HCT116 (cell line): ENCODE measurements at places on chromosomes 1 and 21.

GRCh38 chr1:230112131-230112701 lies 45.2 kb downstream of the GALNT2 start:
- no peak for DNase-seq

DNA sequence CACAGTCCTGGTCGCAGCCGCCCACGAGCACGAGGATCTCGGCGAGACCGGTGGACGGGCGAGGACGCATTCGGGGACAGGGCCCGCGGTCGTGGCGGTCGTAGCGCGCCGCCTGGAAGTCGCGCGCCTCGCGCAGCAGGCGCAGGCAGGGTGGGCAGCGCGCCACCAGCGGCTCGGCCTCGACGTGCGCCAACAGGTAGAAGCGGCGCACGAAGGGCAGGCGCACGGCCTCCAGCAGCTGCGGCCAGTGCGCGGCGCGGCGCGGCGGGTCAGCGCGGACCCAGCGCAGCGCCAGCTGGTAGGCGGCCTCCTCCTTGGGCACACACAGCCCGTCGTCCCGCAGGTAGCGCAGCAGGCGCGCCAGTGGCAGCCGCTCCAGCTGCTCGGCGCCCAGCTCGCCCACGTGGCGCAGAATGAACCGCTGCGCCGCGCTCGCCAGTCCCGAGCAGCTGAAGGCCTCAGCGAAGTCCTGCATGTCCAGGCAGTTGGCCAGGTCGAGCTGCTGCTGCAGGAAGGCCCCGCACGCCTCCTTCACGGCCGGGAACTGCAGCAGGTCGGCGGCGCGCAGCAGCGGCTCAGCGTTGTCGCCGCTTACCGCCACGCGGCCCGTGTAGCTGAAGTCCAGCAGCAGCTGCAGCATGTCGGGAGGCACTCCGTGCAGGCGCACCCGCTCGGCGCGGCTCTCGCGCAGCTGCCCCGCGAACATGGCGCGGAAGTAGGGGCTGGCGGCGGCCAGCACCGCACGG lies 573 bp downstream of the KLHL21 start:
- DNase-seq: no peak

- DNase-seq: peak; percentile 68
Observed at GRCh38 chr1:43549921-43550597, 19.4 kb downstream of the PTPRF start.

DNA sequence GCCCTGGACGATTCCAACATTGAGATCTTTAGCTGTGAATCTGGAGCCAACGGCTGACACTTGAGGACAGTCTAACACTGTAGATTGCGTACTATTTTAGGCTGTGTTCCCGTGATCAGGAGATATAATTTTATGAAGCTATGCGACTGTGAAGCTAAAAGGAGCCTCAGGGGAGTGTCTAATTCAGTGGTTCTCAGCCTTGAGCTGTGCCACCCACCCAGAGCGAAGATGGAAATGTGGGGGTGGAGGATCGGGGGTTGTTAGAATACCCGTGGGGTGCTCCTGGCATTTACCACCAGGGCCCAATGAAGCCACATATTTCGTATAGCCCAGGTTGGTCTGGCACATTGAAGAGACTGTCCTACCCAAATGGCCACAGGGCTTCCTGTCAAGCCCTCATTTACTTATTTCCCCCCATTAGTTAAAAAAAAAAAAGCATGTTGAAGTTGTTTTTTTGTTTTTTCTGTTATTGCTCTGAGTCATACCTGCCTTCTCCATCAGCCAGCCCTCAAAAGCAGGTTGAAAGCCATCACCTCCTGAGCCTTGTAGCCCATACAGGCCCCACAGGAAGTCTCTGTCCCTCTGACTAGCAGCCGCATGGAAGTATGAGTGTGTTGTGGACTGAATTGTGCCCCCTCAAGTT lies 141.7 kb downstream of the GALNT2 start:
- no peak for DNase-seq

GRCh38 chr1:57741521-57741920 lies 317.7 kb upstream of the DAB1 start:
- no peak for DNase-seq

DNA sequence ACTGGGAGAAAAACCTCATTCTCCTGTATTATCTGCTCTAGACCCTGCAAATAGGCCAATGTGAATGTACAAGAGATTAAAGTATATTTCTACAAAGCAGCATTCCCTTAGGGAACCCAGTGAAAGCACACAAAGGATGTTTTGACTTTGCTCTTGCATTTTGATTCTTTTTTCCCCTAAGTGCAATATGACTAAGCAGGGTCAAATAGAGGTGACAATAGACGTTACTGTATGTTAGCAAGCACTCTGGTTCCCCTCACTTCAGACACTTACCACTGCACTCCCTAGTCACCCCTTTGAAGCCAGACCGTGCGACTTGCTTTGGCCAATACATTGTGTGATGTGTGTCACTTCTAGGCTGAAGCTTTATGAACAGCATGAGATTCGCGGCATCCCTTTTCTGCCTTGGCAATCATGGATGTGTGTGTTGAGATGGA lies 209.7 kb downstream of the RHOU start:
- no peak for DNase-seq

DNA sequence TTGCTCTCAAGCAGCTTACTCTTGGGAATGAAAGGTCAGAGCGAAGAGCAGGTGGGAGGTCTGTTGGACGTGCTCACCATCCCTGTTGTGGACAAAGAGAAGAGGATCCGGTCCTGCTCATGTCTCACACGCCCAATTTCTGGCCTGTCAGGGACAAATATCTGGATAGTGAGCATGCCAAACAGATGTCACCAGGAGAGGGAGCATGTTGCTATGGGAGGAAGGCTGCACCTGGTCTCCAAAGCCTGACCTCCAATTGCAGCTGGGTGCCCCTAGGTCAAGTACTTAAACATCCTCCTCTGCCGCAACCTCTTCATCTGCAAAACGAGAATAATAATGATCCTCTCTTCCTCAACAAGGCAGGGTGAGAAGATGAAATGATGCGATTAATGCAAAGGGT lies 53.4 kb downstream of the DMRTA2 start:
- DNase-seq: no peak

DNA sequence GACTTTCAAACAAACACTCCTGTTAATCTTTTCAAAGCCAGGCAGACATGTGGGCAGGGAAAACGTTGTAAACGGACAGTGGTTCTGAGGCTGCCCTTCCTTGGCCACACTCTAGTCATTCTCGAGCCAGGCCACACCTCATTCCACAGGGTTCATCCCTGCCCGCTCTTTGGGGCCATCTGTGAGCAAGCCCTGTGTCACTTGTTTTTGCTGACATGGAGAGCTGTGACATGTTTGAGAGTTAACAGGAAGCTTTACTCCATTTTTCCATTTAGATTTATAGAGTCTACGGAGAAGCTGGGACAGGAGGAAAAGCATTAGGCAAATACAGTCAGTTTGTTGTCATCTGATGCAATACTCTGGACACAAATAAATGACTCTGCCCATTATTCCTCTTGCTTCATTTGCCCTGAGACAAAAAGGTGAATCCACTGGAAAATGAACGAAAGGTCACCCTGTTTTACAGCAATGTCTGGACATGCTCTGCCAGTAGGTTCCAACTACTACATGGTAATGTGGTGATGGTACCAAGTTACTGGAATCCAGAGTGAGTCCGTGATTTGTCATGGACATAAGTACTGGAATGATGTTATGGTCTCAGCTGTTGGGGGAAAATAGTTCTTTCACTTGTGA lies 126.9 kb downstream of the CLIC6 start:
- DNase-seq: peak; percentile 61

DNA sequence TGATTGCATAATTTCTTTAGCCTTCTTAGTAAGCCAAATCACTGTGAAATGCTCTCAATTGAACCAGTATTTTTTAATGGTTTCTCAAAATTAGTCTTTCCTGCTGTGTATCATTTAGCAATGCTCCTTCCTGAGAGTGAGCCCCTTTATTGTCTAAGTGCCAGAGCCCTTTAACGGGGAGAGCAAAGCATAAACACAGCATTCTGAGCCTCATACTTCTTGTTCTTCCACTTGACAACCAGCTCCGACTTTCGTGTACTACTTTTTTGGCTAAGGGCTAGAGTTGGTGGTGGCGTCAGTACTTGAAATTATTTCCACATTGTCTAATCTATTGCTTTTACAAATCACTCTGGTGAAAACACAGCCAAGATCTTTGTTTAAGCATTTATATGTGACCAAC lies 299.0 kb downstream of the TPR start:
- no peak for DNase-seq

GRCh38 chr1:238487931-238488330 lies 597.2 kb upstream of the ZP4 start:
- DNase-seq: no peak

- no peak for DNase-seq
Observed at GRCh38 chr1:99570486-99571089, 75.3 kb upstream of the PALMD start.
